ENCODE measurements at places on chromosomes 2 and 18.

GRCh38 chr2:49167131-49167530, 12.8 kb upstream of the FSHR start:
- no peak for DNase-seq

DNA sequence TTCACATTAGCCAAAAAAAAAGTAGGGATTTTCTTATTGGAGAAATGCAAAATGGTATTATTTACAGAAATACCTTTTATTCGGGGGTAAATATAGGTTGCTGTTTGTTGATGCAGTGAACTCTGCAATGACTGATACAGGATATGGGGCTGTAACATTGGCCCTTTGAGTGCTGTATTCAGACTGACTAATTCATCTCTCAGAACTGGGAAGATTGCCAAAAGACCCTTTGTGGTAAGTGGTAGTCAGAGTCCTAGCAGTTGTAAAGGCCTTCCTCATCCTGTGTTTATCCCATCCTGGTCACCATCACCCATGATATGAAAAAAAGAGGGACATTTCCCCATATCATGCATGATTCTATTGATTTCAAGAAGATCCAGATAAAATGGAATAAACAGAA, 14.0 kb upstream of the DCC start:
- no peak for DNase-seq

DNA sequence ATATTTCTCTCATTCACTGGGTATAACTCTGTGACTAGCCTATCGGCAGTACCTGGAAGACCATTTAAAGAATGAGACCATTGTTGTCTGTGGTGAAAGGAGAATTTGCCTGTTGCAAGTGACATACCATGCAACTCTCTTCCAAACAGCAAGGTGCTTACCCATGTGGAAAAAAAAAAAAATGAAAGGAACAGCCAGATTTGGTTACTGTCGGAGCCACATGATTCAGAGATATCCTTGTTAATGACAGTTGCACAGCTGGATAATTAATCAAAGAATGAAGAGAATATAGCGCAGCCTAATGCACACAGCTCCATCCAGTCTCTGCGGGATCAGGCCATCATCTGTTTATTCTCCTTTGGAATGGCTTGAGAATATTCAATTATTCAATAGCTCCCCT, 141.8 kb downstream of the HRH4 start:
- no peak for DNase-seq

- no peak for DNase-seq
Measured at GRCh38 chr2:68565858-68566257, 77.5 kb upstream of the PROKR1 start.

DNA sequence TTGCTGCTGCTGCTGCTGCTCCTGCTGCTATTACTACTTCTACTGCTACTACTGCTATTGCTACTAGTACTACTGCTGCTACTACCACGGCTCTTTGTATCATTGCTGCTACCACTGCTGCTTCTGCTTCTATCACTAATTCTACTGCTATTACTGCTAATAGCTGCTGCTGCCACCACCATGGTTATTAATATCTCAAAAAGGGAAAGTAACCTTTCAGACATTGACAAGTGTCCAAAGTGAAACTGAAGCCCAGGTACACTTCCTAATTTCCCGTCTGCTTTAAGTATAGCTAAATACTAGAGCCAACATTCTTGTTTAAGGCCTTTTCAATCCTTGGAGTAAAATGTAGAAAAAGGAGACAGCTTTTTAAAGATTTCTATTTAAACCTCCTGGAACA, 45.4 kb upstream of the EHBP1 start:
- DNase-seq = no peak

DNA sequence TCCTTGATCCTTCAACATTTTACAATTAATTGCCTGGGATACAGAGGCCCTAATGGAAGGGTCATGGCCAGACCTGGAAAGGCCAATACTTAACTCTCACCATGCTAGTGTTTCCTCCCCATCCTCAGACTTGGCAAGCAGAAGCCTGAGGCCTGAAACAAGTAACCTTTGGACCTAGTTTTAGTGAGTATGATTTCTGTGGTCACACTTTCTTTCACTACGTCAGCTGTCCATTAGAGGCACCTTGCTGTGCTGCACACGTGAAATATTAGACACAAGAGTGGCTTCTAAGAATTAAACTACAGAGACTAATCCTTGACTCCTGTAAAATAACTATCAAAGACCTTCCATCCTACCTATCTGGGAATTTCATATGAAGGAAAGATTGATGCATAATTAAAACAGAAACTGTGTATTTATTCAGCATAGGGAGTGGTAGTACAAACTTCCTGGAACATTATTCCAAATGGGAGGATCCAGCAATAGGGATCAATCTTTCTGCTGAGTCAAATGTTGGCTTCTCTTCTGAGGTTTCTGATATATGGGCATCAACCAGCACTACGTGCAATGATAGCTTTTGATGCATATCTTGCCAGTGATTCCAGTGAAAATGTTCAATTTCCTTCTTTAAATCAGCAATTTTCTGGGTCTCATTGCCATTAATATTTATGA, 249.7 kb downstream of the IKZF2 start:
- no peak for DNase-seq

- DNase-seq = no peak
Measured at GRCh38 chr2:120004254-120004653, 8.6 kb upstream of the EPB41L5 start.

DNA sequence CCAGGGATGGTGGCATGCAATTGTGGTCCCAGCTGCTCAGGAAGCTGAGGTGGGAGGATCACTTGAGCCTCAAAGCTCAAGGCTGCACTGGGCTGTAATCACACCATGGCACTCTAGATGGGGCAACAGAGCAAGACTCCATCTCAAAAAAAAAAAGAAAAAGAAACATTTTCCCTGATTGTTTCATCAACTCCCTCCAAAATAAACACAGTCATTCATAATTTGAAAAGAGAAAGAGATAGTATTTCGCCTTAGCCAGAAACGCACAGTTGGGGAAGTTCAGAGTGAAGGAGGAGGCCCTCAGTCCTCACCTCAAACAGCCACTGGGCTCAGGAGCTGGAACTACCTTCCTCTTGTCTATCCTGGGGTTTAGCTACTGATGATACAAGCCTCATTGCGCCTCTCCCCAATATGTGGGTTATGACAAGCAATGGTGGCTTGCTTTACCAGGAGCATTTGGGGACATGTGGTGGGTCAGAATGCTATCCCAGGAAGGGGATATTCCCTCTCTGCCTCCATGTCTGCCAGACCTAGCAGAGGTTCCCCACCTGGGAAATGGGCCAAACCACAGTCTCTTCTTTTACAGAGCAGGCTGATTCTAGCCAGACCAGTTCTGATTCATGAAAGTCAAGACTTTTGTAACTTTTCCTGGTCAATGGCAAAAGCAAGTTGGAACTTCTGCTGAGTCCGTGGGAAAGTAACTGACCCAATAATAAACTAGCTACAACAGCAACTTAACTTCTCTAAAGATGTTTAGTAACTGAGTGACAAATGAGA, 22.2 kb upstream of the TMEM87B start:
- DNase-seq = no peak

GRCh38 chr18:9094307-9095226, 7.9 kb upstream of the NDUFV2 start:
- no peak for DNase-seq

- DNase-seq = no peak
Measured at GRCh38 chr18:60935041-60935910, 398.0 kb upstream of the CDH20 start.

DNA sequence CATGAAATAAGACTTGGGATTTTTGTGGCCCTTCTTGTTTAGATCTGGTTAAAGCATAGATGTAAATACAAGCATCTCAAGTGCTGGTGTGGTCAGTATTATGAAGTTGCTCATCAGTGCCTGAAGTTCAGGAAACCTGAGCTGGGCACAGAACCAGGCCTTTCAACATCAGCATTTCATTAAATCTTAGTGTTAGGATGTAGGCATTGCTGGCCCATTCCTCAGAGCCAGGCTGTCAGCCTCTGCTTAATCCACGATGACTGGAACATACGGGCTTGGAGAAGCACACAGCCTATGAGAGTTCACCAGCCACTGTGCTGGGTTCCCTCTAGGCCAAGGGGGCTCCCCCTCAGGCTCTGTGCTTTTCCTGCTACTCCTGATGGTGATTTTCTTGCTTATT, 270.2 kb downstream of the EN1 start:
- no peak for DNase-seq

DNA sequence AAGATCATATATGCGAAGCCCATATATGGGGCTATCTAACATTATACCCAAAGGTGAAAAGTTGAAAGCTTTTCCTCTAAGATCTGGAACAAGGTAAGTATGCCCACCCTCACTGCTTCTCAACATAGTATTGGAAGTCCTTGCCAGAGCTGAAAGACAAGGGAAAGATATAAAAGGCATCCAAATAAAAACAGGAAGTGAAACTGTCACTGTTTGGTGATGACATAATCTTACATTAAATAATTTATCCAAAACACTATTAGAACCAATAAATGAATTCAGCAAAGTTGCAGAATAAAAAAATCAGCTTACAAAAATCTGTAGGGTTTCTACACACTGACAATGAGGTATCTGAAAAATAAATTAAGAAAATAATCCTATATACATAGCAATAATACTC, 205.8 kb downstream of the INSIG2 start:
- DNase-seq = no peak

GRCh38 chr18:75391279-75392225, 36.0 kb downstream of the SMIM21 start:
- no peak for DNase-seq

DNA sequence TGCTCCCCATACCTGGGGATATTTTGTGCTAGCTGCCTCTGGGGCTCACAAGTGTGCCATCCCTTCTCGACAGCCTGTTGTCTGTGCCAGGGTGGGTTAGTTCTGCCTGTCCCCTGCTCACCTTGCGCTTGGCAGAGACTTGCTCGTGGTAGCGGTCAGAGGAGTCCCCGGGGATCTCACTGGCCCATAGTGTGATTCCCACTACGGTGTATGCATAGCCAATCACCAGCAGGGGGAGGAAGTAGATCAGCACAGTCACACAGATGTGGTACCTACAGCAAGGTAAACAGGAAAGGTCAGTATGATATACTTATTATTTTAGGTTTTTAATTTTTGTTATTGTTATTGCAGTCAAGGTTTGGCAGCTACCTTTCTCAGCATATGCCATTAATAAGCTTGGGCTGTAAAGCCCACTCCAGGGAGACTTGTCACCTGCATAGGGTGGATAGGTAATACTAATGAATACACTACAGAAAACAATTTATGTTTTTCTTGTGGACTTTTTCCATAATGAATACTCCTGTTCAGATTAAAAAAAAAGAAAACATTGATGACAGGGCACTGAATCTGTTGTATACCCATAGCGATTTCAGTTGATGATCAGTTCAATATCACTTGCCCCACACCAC, 95.2 kb downstream of the POLE4 start:
- DNase-seq = no peak

GRCh38 chr2:169797601-169798000, 1.1 kb upstream of the SSB start:
- DNase-seq = no peak

DNA sequence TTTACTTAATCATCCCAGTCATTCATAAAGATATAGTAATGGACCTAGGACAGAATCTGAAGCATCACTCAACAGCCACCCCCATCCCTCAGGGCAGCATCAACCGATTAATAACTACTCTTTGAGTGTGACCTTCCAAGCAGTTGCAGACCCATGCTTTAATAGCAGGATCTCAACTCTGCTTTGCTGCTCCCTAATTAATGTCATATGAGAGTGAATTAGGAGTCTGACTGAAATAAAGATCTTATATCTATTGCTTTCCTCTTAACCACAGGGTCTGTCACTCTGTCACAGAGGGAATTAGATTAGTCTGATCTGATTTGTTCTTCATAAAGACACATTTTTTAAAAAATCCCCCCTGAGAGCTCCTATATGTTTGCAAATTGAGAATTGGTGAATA, 46.1 kb upstream of the LRP1B start:
- DNase-seq = no peak

DNA sequence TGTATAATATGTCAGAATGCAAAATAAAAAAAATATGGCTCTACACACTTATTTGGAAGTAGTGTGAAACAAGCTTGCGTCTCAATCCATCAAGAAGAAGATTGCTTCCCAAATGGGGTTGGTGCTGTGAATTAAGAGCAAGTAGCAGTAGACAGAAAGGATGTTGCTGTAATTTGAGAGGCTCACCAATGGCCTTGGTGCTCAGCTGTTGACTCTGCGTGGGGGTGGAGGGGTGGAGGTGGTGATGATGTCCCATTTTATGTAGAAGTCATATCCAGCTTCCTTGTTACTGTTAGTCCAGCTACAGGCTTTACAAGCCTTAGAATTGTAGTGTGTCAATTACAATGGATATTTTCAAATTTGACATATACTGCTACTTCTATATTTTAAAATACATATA, 223.4 kb upstream of the RND3 start:
- no peak for DNase-seq

All from activated CD4-positive, CD25-positive, alpha-beta regulatory T cell treated with anti-CD3 and anti-CD28 coated beads, Interleukin-2, amount 50 U/mL, for 72 hours (primary cell).